ENCODE measurements at places on chromosomes 2 and 18.

DNA sequence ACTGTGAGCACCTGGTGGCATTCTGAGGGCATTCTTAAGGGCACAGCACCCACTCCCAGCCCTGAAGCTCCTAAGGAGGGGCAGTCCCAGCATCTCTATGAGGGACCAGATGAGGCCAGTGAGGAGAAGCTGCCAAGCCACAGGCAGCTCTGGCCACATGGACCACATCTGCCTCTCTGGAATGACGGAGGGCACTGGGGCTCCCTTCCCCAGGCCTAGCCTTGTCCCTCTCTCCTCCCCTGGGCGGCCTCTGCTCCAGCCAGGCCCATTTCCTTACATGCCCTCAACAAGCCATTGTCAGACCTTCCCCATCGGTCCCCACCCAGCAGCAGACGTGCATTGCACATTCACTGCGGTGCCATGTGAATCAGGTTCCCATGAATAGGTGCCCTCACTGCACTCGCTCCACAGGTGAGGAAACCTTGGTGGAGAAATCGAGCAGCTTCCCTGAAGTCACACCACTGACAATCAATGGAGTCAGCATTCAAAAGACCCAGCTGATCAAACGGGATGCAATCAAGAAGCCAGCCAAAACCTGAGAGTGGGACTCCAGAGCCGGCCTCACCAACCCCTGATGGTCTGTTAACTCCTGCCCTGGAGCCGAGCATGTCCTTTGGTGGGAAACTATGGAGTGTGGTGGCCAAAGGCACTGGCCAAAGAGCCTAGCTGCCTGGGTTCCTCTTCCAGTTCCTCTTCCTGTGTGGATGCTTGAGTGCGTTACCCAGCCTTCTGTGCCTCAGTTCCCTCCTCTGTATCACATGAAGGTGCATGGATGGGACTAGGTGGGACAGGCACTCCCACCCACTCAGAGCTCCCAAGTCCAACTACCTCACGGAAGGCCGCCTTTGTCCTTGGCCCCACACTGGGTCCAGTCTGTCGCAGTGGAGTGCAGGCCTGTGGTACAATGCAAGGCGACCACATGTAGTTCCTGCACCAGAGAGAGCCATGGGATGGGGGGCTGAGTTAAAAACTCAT, 147.3 kb downstream of the ZFP36L2 start:
- no peak for DNase-seq

- DNase-seq: peak; percentile 46
These were observed 17.5 kb downstream of the MGAT4A start for GRCh38 chr2:98713332-98714015.

DNA sequence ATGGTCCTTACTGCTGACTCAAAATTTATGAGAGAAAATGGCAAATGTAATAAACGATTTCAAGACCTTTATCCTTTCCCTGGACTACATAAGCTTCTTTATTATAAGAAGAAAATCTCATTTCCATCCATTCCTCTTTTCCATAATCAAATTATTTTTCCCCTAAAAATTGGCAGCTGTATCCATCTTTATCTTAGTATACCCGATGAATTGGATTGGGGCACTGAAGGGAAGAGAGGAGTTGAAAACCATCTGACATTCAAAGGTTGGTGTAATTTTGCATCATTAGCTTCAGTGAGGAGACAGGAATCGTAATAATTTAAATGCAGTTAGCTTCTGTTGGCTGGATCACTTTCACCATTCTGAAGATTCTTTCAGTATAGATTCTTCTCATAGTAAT, 574.1 kb downstream of the XIRP2 start:
- DNase-seq: no peak

GRCh38 chr2:134431838-134432434, 178.1 kb downstream of the MGAT5 start:
- no peak for DNase-seq

- no peak for DNase-seq
These were observed 101.7 kb upstream of the ZFP36L2 start for GRCh38 chr2:43328133-43328532.

DNA sequence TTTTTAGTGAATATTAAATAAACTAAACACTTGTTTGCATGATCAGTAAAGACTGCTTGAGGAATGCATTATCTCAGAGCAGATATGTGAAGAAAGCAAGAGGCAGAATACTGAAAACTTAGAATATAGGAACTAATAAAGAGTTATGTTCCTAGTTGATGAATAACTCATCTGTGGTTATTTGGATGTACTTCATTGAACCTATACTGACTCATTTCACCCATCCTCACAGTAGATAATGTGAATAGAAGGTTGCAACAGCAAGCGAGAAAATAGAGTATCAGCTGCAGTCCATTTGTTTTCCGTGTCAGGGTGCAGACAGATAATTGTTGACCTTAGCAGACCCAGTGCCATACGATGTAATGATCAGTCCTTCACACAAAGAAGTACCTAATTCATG, 945.7 kb upstream of the LRRTM1 start:
- no peak for DNase-seq

GRCh38 chr2:74089816-74090745, 57.6 kb downstream of the BOLA3 start:
- DNase-seq: no peak

GRCh38 chr2:212931271-212931670, 220.1 kb downstream of the IKZF2 start:
- no peak for DNase-seq

- no peak for DNase-seq
These were observed 134.1 kb downstream of the CNTNAP5 start for GRCh38 chr2:124159166-124159565.

GRCh38 chr2:218849721-218850120, 9.9 kb upstream of the WNT6 start:
- no peak for DNase-seq

DNA sequence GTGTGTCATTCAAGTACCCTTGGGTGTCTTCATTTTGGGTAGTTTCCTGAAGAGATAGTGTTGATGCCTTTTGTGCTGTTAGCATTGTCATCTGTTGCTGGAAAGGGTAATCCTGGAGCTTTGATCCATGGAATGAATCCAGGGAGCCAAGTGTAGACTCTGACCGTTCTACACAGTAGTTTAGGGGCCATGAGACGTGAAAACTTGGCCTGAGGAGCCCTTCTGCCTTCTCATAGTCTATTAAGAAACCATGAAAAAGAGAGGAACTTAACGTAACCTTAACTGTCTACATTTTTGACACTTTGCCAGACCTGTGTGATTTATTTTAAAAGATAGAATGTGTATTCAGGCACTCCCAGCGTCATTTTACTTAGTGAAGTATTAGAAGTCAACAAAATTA, 194.0 kb downstream of the BABAM2 start:
- no peak for DNase-seq

DNA sequence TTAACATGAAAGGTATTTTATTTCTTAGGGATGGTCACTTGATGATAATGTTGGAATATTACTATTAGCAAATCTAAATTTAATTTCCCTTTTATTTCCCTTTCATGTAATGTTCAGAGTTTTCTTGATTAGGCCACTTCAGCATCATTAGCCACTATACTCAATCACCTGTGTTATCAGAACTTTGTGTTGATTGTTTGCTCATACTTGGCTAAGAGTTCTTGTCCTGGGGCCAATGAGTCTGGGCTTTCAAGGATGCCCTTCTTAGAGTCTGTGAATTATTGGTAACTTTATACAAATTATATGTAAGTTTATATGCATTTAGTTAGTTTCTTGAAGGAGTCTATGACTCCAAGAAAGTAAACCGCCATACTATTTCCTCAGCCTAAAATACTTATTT, 408.0 kb upstream of the DDX18 start:
- DNase-seq: no peak

DNA sequence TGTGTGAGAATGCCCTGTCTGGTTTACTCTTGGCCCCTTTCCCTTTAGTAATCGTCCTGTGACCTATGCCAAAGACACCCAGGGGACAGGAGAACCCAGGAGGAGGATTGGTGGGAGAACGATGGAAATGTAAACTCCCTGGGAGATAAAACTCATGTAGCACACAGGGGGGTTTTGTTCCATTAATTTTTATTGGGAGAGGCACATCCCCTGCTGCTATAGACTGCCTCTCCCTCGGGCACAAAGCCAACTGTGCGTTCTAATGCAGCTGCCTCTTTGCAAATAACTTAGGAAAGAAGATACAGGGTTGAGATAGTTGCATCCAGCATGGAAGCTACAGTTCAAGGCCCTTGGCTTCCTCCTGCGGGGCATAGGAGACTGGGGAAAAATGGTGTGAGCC, 489.6 kb downstream of the SLC4A3 start:
- no peak for DNase-seq

DNA sequence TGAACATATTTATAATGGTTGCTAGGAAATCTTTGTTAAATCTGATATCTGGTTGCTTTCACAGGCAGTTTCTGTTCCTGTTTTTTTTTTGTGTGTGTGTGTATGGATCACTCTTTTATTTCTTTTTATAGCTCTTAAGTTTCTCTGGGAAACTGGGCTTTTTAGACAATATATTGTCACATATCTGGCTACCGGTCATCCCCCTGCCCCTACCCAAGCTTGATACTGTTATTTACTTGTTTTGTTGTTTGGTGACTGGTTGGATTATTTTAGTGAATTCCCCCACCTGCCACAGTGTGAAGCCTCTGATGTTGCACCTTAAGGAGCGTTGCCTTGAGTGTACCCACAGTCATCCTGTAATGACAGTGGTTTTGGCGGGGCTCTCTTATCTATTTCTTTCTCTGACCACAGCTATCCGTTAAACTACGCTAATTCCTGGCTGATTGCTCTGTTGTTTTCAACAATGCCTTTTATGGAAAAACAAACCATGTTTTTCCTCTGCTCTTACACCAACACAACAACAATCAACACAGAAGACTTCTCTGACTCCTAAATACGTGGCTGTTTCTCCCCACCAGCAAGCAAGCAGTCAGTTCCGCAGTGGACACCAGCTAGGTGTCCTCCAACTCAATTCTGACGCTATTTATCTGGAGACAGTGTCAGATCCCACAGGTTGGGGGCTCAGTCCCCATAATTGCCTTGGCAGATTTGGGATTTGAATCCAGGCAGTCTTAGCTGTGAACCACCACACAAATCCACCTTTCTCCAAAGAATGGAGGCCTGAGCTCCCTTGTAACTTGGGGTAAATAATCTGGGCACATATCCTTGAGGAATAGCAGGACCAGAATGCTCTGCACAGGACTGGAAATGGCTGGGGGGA, 10.9 kb downstream of the GNLY start:
- peak; percentile 47 for DNase-seq

DNA sequence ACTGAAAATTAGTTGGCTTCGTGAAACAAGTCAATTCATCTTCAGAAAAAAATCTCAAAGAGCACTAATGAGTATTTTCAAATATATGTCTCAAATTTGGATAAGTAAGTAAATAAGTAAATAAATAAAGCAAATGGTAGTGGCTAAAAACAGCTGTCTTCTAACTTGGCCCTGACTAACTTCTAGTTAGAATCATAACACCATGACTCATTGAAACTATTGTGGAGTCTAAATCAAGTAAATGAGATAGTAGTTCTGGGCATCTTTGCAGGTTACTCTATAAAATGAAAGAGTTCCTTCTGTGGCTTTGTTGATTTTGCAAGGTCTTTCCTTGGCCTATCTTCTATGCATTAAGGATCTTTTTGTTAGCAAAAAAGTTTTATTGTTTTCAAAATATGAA, 110.7 kb downstream of the SLC8A1 start:
- no peak for DNase-seq

GRCh38 chr2:9336576-9337314, 86.6 kb downstream of the ITGB1BP1 start:
- no peak for DNase-seq

DNA sequence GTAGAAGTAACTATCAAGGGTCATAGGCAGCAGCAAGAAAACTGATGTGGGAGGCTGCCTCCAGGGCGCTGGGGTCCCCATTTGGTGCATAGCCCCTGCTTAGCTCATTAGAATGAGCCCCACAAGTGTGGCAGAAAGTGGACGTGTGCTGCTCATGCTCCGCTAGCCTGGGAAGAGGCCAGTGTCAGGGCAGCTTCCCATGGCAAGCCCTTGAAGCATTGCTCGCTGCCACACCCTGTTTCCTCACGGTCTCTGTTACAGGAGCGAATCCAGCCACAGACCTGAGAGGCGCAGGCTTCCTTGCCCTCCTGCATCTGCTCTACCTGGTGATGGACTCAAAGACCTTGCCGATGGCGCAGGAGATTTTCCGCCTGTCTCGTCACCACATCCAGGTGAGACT, 22.5 kb downstream of the ELMOD3 start:
- DNase-seq: no peak

- no peak for DNase-seq
These were observed 86.5 kb downstream of the HAUS1 start for GRCh38 chr18:46190667-46191066.

DNA sequence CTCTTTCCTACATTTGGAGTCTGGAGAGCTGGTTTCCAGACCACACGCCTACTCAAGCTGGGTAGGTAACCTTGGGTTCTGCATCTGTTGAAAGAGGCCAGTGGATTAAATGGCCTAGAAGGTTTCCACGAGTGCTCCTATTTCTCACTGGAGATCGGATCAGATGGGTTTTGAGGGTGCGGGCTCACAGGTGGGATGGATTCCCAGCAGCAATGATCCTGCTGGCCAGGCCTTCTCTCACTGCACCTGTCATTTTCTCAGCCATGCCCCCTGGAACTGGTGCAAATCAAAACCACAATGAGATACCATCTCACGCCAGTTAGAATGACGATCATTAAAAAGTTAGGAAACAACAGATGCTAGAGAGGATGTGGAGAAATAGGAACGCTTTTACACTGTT, 747.5 kb upstream of the RAB6C start:
- DNase-seq: no peak

- DNase-seq: no peak
These were observed 109.1 kb downstream of the SMAD7 start for GRCh38 chr18:48841381-48842258.

GRCh38 chr2:46135958-46136357, 161.2 kb upstream of the EPAS1 start:
- no peak for DNase-seq

DNA sequence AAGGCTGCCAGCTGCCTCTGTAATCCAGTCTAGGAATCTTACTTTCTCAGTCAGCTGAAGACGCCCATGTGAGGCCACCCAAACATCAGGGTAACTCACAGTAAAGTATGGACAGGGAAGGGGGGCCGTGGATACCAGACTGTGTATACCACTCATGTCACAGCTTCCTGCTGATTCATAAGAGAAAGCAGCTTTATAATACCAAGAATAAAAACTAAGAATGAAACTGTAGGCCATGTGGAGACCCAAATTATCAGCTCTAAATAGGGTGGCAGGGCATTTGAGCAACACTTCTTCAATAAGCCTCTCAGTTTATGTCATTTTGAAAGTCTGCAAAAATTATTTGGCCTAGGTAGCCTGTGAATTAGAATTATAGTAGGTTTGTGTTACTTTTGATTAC, 115.0 kb upstream of the CDCA7 start:
- DNase-seq: peak; percentile 65

DNA sequence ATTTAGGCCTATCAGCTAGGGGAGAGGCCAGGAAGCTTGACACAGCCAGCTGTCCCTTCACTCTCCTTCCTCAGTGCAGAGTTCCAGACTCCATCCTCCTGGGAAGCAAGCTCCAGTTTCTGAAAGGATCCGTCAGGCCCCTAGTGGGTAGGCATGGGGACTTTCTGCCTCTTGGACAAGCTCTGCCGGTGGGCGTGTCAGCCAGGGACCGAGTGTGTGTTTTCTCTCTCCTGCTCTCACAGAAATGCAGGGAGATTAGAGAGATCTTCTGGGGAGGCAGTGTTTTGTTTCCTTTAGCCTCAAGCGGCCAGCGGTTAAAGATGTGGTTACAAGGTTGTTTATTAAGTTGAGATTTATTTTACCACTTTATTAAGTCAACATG, 29.9 kb upstream of the OTOS start:
- no peak for DNase-seq
